ENCODE measurements at places on chromosomes 7 and 10.

GRCh38 chr7:47170516-47170915, 411.4 kb downstream of the TNS3 start:
- DNase-seq: no peak

GRCh38 chr10:74794531-74794930, 31.9 kb upstream of the KAT6B start:
- DNase-seq: no peak

GRCh38 chr10:49383853-49384252, 12.0 kb downstream of the DRGX start:
- DNase-seq: no peak

GRCh38 chr10:124512040-124512428, 50.4 kb downstream of the LHPP start:
- DNase-seq: no peak

DNA sequence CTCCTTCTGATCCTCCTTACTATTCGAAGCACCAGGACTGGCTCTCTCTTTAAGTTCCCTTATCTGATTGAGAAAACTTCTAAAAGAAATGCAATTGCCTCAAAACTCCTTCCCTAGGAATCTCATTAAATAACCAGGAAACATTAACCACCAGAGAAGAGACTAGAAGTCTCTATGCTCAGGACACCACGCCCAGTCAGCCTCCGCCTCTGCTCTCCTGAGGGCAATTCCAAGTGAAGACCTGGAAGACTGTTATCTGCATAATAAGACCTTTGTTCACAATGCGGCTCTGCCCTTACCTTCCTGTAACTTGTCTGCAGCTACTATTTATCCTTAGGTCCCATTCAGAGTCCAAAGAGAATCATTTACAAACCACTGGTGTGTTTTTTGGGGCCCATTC, 78.8 kb downstream of the ELMO1 start:
- no peak for DNase-seq

DNA sequence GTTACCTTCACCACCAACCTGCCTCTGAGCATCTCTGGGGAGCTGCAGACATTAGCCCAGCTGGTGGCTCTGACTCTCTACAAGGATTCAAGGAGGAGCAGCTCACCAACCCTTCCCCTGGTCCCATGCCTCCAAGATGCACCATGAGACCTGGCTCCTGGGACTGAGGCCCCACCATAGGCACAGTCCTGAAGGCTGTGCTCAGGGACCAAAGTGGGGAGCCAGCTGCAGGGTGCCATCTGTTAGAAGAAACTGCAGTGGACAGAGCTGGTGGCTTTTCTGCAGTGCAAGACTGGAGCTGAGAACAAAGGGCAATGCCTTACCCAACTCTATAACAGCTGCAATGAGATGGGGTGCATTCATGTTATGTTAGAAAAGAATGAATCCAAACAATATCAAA, 581.6 kb downstream of the TCERG1L start:
- DNase-seq: no peak

DNA sequence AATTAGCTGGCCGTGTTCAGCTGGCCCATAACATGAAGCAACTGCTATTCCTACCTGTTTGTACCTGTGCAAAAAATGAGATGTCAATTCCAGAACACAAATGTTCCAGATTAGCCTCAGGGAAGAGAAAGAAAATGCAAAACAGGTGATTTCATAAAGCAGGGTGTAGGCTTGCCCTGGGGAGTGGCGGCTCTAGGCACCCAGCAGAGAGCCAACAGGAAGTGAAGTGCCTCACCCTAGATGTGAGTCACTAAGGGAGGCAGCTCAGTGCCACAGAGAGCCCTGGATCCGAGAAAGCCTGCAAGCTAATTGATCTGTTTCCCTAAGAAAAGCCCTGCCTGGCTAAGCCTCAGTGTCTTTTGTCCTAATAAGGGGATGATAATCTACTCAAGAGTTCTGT, 240.0 kb downstream of the ARHGAP21 start:
- DNase-seq: no peak
